Activated CD8-positive, alpha-beta T cell treated with anti-CD3 and anti-CD28 coated beads, Interleukin-2, amount 10 ng/mL, durations not matched to agents 7 days and 5 days (primary cell): ENCODE measurements at places on chromosomes 4 and X.

DNA sequence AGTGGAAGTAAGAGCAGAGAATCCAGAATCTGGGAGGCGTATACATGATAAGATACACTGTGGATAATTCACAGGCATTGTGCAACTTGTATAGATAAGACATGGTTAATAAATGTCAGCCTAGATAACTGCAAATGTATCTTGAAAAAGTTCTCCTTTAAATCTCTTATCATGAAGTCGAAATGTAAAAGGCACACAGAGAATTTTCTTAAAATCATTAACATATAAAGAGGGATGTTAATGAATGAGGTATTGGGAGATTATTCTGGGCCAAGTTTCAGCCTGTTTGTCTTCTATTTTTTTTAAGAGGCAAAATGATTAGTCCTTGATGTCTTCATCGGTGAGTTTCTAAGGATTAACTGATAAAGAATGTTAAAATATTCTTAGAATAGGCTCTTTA lies 835 bp downstream of the TDO2 start:
- H3K4me3 ChIP-seq, result no peak overlapping the region
- H3K27me3 ChIP-seq, result peaks cover 2% of the 10 kb centered on the region
- DNase-seq, result no peak
- H3K27ac ChIP-seq, result no peak overlapping the region
- no peaks in the 10 kb centered on the region for H3K36me3 ChIP-seq

DNA sequence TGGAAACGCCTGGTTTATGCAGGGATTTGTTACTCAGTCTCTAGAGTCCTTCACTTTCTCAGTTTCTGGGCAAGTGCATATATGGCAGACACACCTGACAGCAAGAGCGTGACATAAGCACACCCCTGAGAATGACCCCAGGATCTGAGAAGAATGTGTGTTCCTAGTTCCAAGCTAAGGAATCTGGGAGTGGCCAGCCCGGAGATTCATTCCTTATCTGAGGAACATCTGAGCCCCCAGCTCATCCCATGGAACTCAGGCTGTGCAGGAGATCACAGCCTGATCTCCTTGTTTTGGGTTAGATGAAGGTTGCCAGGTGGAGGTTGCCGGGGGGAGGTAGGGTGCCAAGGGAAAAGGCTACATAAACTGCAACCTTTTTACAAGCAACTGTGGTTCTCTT lies 23.8 kb upstream of the KIAA0232 start:
- no peak overlapping the region for H3K4me3 ChIP-seq
- H3K27me3 ChIP-seq, result no peaks in the 10 kb centered on the region
- H3K4me1 ChIP-seq, result peaks cover 10% of the 10 kb centered on the region
- no peaks in the 10 kb centered on the region for H3K36me3 ChIP-seq
- H3K27ac ChIP-seq, result no peak overlapping the region
- DNase-seq, result no peak

GRCh38 chrX:19063030-19063429 lies 59.2 kb downstream of the ADGRG2 start:
- no peaks in the 10 kb centered on the region for H3K4me1 ChIP-seq
- DNase-seq, result no peak
- no peaks in the 10 kb centered on the region for H3K36me3 ChIP-seq
- H3K27me3 ChIP-seq, result no peaks in the 10 kb centered on the region

DNA sequence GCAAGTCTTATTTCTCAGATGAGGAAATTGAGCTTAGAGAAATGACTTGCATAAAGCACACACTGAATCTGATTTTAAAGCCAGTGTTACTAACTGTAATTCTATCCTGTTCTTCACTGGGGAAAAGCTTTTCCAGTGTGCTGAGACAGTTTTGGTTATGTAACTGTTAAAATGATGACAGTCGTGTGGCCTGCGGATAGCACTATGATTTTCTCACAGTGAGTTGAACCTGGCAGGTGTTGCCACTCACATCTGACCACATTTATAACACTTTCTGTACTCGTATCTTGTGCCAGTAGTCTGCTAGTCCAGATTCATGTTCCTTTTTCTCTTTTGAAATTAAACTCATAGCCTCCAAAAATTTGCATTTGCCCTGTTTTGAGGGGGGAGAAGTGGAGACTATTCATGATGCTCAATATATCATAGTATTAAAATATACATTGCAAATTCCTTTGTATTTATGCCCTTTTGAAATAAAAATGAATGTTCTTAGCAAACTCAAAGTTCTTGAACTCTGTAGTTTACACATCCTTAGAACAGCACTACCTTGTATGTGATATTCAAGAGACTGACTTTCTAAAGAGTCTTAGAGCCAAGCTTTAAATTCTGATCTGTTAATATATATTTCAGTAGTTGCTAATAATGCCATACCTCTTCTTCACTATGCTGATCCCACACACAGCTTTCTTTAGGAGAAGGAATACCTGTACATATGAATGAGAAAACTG lies 132.3 kb downstream of the PDLIM5 start:
- no peak for DNase-seq
- H3K4me1 ChIP-seq, result no peaks in the 10 kb centered on the region
- no peak overlapping the region for H3K27ac ChIP-seq
- H3K27me3 ChIP-seq, result no peaks in the 10 kb centered on the region
- H3K36me3 ChIP-seq, result no peaks in the 10 kb centered on the region

- DNase-seq, result no peak
- no peak overlapping the region for H3K27ac ChIP-seq
- no peak overlapping the region for H3K4me3 ChIP-seq
- peaks cover 45% of the 10 kb centered on the region for H3K4me1 ChIP-seq
- peaks cover 9% of the 10 kb centered on the region for H3K36me3 ChIP-seq
- no peaks in the 10 kb centered on the region for H3K27me3 ChIP-seq
Measured at GRCh38 chr4:123452616-123453015, 56.0 kb downstream of the SPRY1 start.

- no peak overlapping the region for H3K4me3 ChIP-seq
- H3K4me1 ChIP-seq, result no peaks in the 10 kb centered on the region
- no peak overlapping the region for H3K27ac ChIP-seq
- H3K27me3 ChIP-seq, result no peaks in the 10 kb centered on the region
- DNase-seq, result no peak
- H3K36me3 ChIP-seq, result no peaks in the 10 kb centered on the region
Measured at GRCh38 chrX:38278682-38279081, 48.6 kb downstream of the RPGR start.

- H3K4me3 ChIP-seq, result no peak overlapping the region
- H3K36me3 ChIP-seq, result no peaks in the 10 kb centered on the region
- H3K4me1 ChIP-seq, result peaks cover 12% of the 10 kb centered on the region
- peaks cover 9% of the 10 kb centered on the region for H3K27me3 ChIP-seq
Measured at GRCh38 chr4:184145596-184145995, 72.1 kb downstream of the ENPP6 start.

- no peaks in the 10 kb centered on the region for H3K27me3 ChIP-seq
- peaks cover 34% of the 10 kb centered on the region for H3K4me1 ChIP-seq
- DNase-seq, result no peak
- H3K27ac ChIP-seq, result peak overlapping the region; percentile 60
- no peak overlapping the region for H3K4me3 ChIP-seq
- H3K36me3 ChIP-seq, result peaks cover 39% of the 10 kb centered on the region
Measured at GRCh38 chrX:45749375-45749774, 548.7 kb upstream of the DIPK2B start.

GRCh38 chr4:119211867-119212233 lies 663 bp upstream of the USP53 start:
- H3K4me1 ChIP-seq, result peaks cover 42% of the 10 kb centered on the region
- H3K27ac ChIP-seq, result peak overlapping the region; percentile 88
- H3K4me3 ChIP-seq, result peak overlapping the region; percentile 97
- DNase-seq, result no peak
- H3K27me3 ChIP-seq, result no peaks in the 10 kb centered on the region

DNA sequence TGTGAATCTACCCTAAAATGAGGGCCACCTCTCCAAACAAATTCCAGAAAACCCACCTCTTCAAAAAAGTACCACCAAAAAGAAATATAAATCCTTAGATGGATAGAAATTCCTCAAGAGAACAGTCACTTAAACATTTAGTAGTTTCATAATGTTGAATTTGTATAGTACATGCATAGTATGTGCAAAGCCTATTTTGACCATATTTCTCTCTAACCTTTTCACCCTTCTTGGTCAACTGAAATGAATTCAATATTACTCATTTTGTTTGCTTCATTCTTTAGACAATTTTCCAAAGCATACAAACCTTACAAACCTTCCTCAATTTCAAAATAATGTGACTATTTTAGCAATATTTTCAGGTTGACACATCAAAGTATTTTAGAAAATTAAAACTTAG lies 4.1 kb downstream of the RHOXF1 start:
- no peaks in the 10 kb centered on the region for H3K4me1 ChIP-seq
- H3K27ac ChIP-seq, result no peak overlapping the region
- no peaks in the 10 kb centered on the region for H3K27me3 ChIP-seq
- no peaks in the 10 kb centered on the region for H3K36me3 ChIP-seq

DNA sequence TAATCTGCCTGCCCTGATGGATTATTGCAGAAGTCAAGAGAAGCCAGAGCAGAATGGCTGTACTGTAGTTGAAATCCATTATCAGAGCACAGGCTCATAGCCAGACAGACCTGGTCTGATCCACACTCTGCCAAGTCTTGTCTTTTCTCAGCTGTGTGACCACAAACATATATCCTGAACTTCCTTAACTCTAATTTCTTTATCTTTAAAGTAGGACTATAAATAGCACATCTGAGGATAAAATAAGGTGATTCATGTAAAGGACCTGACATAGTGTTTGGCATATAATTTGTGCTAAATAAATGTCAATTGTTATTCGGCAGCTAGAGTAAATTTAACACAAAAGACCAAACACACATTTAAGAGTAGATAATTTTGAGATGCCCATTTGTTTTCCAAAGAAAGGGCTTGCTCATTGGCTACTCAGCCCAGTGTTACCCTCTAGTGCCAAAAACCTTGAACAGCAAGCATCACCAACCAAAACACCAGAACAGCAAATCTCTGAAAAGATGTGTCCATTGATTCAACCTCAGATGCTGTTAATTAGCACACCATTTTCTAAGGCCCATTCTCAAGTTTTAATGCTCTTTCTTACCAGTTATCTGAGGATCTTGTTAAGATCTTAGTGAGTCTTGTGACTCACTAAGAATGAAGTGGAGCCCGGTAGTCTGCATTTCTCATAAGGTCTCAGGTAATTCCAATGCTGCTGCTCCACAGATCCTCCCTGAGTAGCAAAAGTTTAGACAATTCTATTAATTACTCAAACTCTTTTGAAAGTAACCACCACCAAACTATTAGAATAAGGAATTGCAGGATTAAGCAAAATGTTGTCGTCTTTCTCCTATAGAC lies 108.8 kb downstream of the HHIP start:
- no peaks in the 10 kb centered on the region for H3K4me1 ChIP-seq
- H3K27me3 ChIP-seq, result no peaks in the 10 kb centered on the region
- DNase-seq, result no peak
- H3K4me3 ChIP-seq, result no peak overlapping the region
- H3K27ac ChIP-seq, result no peak overlapping the region
- H3K36me3 ChIP-seq, result no peaks in the 10 kb centered on the region

DNA sequence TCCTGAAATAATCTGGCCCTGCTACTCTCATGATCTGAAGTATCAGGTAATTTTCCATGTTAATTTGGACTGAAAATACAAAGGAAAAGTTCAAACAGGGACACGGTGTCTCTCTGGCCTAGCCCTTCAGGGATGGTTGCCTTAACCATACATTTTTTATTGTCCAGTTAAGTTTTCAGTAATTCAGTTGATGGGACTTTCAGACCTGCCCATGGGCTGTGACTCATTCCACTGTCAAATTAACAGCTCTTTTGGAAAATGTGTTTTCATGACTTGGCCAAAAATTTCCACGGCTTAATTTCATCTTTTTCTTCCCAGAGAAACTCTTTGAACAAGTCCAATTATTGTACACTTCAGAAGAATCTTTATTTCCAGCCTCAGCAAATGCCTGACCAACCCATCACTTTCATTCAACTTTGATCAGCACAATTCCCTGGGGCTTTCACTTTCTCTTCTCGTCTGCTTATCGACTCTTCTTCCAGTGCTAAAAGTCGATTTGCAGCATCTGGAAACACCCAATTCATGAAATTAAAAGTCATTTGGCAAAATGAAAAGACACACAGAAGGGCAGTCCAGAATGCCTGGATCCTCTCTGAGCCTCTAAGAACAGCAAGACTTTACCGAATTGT lies 293.9 kb downstream of the RAB28 start:
- H3K36me3 ChIP-seq, result no peaks in the 10 kb centered on the region
- no peak overlapping the region for H3K27ac ChIP-seq
- no peak overlapping the region for H3K4me3 ChIP-seq
- DNase-seq, result no peak

DNA sequence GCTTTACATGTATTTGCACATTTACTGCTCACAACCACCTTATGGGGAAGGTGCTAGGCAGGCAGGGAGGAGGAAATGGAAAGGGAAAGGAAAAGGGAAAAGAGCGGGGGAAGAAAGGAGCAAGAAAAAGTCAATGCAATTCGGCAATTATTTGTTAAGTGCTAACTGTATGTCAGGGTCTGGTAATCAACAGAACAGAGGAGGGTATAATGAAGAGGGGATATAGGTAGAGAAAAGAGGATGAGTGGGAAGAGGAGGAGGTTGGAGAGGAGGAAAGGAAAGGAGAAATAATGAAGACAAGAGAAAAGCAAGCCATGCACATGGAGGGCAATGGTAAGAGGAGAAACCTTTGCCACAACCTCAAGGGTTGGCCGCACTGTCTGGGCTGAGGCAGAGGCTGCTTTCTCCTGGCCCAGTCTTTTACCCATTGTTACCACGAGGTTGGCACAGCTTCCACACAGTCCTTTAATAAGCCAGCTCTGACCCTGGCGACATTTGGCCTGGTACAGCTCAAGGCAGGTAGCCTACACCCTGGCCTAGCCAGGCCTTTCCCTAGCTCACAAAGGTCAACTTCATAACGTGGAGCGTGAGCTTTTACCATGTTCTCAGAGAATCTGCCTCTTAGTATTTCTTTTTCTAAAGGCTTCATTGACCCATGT lies 836 bp downstream of the BTK start:
- no peak overlapping the region for H3K27ac ChIP-seq
- no peak overlapping the region for H3K4me3 ChIP-seq
- no peaks in the 10 kb centered on the region for H3K36me3 ChIP-seq
- no peaks in the 10 kb centered on the region for H3K27me3 ChIP-seq
- DNase-seq, result no peak
- H3K4me1 ChIP-seq, result peaks cover 6% of the 10 kb centered on the region
